LHCN-M2 (cell line): ENCODE measurements at places on chromosomes 6 and 20.

- no peak for DNase-seq
Observed at GRCh38 chr6:6820641-6821238, 232.2 kb downstream of the LY86 start.

- peak; percentile 88 for DNase-seq
Observed at GRCh38 chr6:131914967-131915751, 36.0 kb downstream of the CCN2 start.

- no peak for DNase-seq
Observed at GRCh38 chr6:144519426-144519825, 234.3 kb downstream of the UTRN start.

DNA sequence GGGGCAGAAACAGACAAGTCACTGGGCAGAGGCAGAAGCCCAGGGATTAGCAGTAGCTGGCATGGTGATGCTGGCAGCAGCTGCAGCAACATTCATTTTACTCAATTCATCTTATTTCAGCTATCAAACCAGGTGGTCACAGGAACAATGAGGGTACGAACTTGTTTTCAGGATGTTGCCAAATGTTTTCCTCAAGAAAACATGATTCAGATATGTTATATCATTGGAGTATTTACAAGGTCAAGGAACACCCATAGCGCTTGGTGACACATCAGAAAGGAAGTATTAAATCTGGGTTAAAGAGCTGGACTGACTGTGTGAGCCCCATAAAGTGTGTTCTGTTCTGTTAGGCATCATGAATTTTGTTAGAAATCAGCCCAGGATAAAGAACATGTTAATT is 456.9 kb upstream of the ID4 start:
- no peak for DNase-seq

GRCh38 chr20:37816726-37817125 is 86.2 kb upstream of the VSTM2L start:
- DNase-seq: no peak
